ENCODE measurements at places on chromosomes 11 and 22. TPM values are rescaled to one million over a fixed set of nuclear protein-coding genes. Genes with fewer than 3 reads are reported as not detected.

ESAM gene
- polyA plus RNA-seq, result 65.1 TPM

OR2D2 gene
- polyA plus RNA-seq, result not detected

ADM2 gene
- polyA plus RNA-seq, result 0.26 TPM

GRM5 gene
- 0.05 TPM for polyA plus RNA-seq

DGCR6 gene
- 63.4 TPM for polyA plus RNA-seq

OR5AK2 gene
- polyA plus RNA-seq, result not detected

PLET1 gene
- not detected for polyA plus RNA-seq

GAL gene
- not detected for polyA plus RNA-seq

CCDC188 gene
- 1.8 TPM for polyA plus RNA-seq

BIRC3 gene
- polyA plus RNA-seq, result 1.7 TPM

CCDC15 gene
- 2.7 TPM for polyA plus RNA-seq

POGLUT3 gene
- 36.3 TPM for polyA plus RNA-seq

SMC1B gene
- 0.06 TPM for polyA plus RNA-seq

POU2AF3 gene
- 4.7 TPM for polyA plus RNA-seq

HORMAD2 gene
- not detected for polyA plus RNA-seq

KCNJ4 gene
- polyA plus RNA-seq, result 1.6 TPM

TRIM44 gene
- 38.9 TPM for polyA plus RNA-seq

OR51B2 gene
- polyA plus RNA-seq, result not detected

CTTN gene
- 110 TPM for polyA plus RNA-seq

All from hindlimb muscle (tissue), 1 donor.